ENCODE measurements at places on chromosomes 13 and 19. TPM values are rescaled to one million over a fixed set of nuclear protein-coding genes. Genes with fewer than 3 reads are reported as not detected.

DNA sequence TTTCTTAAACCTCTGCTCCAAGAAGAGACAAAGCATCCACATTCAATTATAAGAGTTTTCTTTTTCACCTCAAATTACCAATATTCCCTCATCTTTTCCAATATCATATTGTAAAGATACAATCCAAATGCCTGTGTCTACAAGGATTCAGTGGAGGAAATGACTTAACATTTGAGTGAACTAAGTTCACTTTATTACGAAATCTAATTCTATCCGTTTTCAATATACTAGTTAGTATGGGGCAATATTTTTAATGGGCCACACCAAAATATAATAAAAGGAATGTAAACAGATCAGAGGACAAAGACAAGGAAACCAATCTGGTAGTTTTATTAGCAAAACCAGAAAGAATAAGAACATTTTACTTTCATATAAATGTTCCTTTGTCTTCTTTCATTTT lies 136.0 kb downstream of the DCLK1 start:
- no peaks in the 10 kb centered on the region for H3K36me3 ChIP-seq
- no peaks in the 10 kb centered on the region for H3K4me1 ChIP-seq
- no peaks in the 10 kb centered on the region for H3K27me3 ChIP-seq

CLEC4G gene
- total RNA-seq, result 59.0 TPM

DNA sequence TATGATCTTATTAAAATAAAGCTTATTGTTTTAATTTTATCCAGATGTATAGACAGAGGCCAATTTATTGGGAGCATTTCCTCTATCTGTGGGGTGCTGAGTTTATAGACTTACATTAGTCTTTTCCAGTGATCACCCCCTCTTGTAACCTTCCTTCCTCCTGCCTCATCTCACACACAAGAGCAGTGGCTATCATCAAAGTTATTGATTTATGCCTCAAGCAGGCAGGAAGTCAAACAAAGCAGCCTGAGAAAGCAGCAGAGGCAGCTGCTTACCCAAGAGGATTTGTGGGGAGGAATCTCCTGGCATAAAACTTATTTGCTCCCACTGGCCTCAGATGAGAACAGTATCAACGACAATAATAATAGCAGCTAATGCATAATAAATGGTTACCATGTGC lies 26.3 kb upstream of the DCLK1 start:
- H3K36me3 ChIP-seq, result no peaks in the 10 kb centered on the region
- H3K4me3 ChIP-seq, result no peak overlapping the region

GRCh38 chr13:59780058-59780457 lies 383.7 kb downstream of the DIAPH3 start:
- H3K27me3 ChIP-seq, result no peaks in the 10 kb centered on the region
- no peaks in the 10 kb centered on the region for H3K36me3 ChIP-seq

- H3K4me1 ChIP-seq, result no peaks in the 10 kb centered on the region
- no peak for DNase-seq
- H3K36me3 ChIP-seq, result peaks cover 31% of the 10 kb centered on the region
- no peak within 1 kb of the TSS for H3K4me3 ChIP-seq
- no peak within 1 kb of the TSS for H3K27ac ChIP-seq
Observed at GRCh38 chr19:58395220-58395978, at the start of gene RNF225. TSS of gene RNF225 (plus strand) at chr19:58395656. CDS start at chr19:58396090, 434 bp downstream.

DNA sequence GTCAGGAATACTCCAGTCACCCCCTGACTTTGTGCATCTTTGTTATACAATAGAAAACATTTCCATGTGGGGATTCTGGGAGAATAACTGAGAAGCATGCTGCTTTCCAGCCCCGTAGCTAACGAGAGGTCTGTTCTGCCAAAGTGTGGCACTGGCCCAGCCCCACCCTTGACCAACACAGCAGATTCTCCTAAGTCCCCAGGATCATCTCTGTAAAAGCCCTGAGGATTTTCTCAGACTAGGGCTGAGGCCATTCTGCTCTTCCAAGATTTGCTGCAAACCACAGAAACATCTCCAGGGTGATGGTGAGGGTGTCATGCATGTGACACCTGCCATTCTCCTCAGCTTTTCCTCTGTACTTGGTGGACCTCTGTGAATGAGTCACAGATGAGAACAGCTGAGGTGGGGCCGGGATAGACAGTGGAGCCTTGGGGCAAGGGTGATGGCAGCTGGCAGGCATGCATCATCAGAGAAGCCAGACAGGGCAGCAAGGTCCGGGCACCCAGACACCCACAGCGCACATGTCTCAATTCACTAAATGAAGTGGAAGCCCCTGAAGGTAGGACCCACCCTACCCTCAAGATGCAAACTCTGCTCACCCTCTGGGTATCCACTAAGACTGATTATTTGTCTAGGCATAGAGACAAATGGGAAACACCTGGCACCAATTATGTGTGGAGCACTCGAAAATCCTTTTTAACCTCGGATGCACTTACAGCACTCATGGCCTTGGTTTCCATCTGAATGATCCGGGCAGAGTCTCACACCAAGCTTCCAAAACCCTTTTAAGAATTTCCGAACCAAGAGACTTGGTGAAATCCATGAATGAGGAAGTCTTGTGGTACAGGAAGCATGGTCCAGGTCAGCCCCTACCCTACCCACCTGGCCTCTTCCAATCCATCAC lies 20.1 kb upstream of the DOCK9 start:
- no peak overlapping the region for H3K4me3 ChIP-seq
- no peaks in the 10 kb centered on the region for H3K4me1 ChIP-seq
- H3K27ac ChIP-seq, result no peak overlapping the region
- H3K36me3 ChIP-seq, result no peaks in the 10 kb centered on the region

ZNF573 gene
- total RNA-seq, result 3.1 TPM

DNA sequence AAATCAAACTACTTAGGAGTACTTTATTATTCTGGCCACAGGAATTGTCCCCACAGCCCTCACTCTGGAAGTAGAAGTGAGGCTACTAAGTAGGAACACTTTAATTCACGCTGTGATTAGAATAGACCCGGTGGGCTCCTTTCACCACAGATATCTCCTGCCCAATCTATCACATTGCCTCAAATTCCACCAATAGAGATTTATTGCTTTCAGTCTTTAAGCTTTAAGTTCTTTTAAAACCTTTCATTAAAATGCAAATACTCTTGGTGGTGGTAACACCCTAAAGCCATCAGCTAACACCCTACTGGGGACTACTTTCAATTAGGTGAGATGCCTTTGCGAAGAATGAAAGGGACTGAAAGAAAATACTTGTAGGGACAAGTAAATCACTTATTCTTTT lies 181.9 kb downstream of the DACH1 start:
- H3K36me3 ChIP-seq, result no peaks in the 10 kb centered on the region
- no peak overlapping the region for H3K27ac ChIP-seq
- H3K27me3 ChIP-seq, result no peaks in the 10 kb centered on the region
- H3K4me3 ChIP-seq, result no peak overlapping the region
- no peak for DNase-seq

KLK14 gene
- 0.18 TPM for total RNA-seq

TMEM238 gene
- total RNA-seq, result 11.4 TPM

- H3K36me3 ChIP-seq, result no peaks in the 10 kb centered on the region
- H3K27me3 ChIP-seq, result no peaks in the 10 kb centered on the region
- H3K4me3 ChIP-seq, result no peak overlapping the region
Observed at GRCh38 chr13:109200556-109200955, 571.1 kb downstream of the MYO16 start.

MAMSTR gene
- 0.22 TPM for total RNA-seq

DNA sequence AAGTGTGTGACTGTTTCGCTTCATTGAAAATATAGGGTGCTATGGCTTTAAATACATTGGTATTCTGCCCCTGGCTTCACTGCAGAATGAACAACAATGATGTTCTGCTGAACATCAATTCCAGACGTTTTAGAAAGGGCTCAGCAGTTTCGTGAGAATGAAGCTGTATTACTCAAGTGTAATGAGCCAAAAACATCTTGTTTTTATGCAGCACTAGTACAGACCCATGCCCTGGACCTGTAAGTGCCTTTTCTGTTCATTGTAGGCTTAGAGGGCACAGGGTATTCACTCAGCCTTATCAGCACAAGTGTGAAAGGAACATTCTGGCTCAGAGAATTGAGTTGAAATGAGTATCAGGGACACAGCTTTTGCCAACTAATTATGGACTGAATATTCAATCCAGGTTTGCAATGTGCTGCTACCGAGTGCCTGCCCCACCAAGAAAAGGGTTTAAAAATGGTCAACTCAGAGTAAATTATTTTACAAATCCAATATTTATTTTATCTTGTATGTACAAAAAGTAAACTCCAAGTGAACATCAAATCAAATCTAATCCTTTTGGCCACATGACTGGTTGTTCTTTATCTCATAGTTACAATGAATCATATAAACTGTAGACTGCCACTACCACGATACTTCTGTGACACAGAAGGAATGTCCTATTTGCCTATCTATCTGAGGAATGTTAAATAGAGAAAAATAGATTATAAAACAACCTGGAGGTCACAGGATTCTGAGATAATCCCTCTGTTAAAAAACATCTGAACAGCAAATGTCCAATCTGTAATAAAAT lies 362.8 kb downstream of the NALCN start:
- no peak overlapping the region for H3K27ac ChIP-seq
- H3K27me3 ChIP-seq, result no peaks in the 10 kb centered on the region
- H3K36me3 ChIP-seq, result no peaks in the 10 kb centered on the region
- no peak overlapping the region for H3K4me3 ChIP-seq
- DNase-seq, result no peak

TMEM86B gene
- total RNA-seq, result 22.2 TPM

DNA sequence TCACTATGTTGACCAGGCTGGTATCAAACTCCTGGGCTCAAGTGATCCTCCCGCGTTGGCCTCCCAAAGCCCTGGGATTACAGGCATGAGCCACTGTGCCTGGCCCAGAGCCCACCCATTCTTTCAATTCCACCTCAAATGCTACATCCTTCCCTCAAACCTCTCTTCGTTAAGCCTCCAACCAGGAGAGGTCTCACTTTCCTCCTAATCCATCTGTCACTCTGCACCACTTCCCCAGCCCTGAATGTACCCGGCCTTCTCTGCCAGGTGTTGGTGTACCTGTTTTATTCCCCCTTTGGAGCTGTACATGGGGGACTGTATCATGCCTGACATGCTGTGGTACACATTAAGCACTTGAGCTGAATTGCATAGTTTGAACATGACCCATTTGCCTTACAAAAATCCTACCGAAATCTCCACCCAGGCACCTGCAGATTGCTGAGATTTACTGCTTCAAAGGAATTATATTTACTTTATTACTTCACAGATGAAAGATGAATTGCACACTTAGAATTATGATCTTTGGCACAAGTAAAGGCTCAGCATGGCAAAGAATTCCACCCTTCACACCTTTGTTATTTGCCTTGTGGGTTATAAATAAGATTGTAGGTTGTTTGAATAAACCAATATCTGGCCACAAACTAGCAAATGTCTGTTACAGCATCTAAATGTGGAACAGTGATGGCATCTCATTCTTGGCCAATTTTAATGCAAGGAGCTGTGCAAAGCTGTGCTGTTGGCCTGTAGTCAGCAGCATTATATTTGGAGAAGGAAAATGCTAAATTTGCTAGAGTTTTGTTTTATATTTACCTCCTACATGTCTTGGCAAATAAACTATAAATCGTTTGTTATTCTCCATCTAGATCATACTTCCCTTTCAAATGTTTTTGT lies 15.6 kb upstream of the WASF3 start:
- H3K27me3 ChIP-seq, result no peaks in the 10 kb centered on the region
- peaks cover 1% of the 10 kb centered on the region for H3K4me1 ChIP-seq
- no peak overlapping the region for H3K27ac ChIP-seq
- no peak overlapping the region for H3K4me3 ChIP-seq

- H3K36me3 ChIP-seq, result peaks cover 17% of the 10 kb centered on the region
- H3K4me1 ChIP-seq, result peaks cover 56% of the 10 kb centered on the region
- no peak overlapping the region for H3K4me3 ChIP-seq
- no peak for DNase-seq
- H3K27ac ChIP-seq, result no peak overlapping the region
- H3K27me3 ChIP-seq, result no peaks in the 10 kb centered on the region
Observed at GRCh38 chr19:35045667-35046300, 4.3 kb downstream of the HPN start.

KL gene
- 0.12 TPM for total RNA-seq
